ENCODE measurements at places on chromosomes 12 and 14.

DNA sequence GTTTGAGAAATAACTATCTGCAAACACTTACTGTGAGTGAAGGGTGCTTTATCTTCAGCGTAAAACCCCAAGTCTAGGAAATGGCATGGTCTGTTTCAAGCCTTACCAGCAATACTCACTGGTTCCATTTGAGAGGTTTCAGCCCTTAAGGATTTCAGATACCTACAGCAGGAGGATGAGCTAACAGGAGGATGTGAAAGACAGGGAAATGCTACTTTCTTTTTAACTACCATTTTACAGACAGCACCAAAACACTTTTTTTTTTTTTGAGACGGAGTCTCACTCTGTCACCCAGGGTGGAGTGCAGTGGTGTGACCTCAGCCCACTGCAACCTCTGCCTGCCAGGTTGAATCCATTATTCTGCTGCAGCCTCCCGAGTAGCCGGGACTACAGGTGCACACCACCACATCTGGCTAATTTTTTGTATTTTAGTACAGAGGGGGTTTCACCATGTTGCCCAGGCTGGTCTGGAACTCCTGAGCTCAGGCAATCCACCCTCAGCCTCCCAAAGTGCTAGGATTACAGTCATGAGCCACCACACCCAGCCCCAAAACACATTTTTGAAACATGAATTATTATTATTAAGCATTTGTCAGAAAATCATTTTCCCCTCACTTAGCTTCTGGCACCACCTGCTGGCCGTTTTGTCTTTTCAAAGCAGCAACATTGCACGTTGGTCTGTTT is 4.6 kb downstream of the MTRFR start:
- peak; percentile 53 for DNase-seq

DNA sequence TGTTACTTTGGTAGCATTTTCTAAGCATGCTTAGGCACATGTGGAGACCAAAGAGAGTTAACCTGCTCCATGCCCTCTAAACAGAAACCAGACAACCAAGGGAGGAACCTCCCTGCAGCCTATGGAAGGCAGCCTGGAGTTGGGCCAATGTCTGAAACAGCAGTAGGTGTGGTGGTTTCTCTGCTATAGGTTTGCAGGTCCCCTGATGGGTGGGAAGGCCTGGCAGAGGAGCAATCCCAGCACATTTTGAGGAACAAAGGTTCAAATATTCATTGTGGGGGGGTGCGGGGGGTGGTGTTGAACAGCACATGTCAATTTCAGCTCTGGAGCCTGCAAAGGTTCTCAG is 65.4 kb downstream of the DACT1 start:
- DNase-seq = no peak

GRCh38 chr14:62206456-62206855 is 444.2 kb downstream of the SNAPC1 start:
- no peak for DNase-seq

DNA sequence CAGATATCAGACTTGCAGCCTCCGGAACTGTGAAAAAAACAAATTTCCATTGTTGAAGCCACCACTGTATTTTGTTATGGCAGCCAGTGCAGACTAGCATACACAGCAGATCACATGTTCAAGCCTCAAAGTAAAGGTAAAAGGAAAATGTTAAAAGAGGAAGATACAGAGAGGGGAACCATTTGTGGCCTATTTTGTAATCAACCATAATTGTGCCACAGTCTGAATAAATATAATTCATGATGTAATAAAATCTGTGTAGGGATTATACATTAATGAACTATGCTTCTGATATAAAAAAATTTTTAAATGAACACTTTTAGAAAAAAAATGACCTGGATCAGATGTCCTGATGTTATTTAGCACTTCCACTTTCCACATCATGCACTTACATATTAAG is 79.6 kb downstream of the SLC16A7 start:
- DNase-seq = no peak

DNA sequence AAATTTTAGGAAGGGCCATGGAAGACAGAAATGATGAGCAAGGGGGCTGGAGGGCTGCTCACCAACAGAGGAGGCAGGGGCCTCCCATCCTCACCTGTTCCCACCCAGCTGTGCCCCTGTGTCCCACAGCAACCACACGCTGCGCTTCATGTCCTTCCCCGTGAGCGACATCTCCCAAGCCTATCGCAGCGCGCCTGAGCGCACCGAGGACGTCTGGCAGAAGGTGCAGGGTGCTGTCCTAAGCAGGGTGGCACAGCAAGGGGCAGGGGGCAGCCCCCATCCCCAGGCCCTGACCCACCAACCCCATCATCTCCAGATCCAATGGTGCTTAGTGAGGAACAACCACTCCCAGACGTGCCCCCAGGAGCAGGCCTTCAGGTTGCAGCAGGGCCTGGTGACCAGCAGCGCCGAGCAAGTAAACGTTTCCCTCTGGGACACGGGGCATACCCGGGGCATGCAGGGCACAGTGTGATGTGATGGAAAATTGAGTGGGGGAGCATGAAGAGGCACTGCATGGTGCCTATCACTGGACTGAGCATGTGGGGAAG is 8.1 kb downstream of the CARMIL3 start:
- no peak for DNase-seq

DNA sequence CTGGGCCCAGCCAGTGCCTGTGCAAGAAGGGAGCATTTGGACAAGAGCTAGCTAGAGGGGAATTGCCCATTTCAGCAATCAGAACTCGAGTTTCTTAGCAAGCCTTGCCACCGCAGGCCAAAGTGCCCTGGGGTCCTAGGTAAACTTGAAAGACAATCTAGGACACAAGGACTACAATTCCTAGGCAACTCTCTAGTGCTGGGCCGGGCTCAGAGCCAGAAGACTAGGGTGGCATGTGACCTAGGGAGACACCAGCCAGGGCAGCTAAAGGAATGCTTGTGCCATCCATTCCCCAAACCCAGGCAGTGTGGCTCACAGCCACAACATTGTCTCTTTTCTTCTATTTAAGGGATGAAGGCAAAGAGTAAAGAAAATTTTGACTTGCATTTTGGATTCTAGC is 205.0 kb downstream of the BMP4 start:
- DNase-seq = no peak

- no peak for DNase-seq
Measured at GRCh38 chr12:108394196-108394595, 55.1 kb upstream of the CMKLR1 start.

DNA sequence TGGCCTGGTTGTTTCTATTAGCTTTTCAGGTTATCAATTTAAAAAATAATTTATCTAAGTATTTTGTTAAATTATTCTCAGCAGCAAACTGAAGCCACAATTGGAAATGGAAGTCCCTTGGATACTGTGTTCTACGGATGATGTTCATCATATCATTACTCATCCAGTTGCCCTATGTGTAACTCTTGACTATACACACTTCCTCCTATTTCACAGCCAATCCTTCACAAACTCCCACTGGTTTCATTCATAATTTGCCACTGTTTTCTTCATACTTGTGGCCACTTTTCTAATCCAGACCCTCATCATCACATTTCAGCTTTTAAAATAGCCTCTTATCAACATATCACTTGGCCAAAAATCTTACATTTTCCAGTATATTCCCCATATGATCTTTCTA is 84.0 kb downstream of the CATSPERB start:
- no peak for DNase-seq

GRCh38 chr12:82817368-82817767 is 130.7 kb downstream of the TMTC2 start:
- DNase-seq = no peak

DNA sequence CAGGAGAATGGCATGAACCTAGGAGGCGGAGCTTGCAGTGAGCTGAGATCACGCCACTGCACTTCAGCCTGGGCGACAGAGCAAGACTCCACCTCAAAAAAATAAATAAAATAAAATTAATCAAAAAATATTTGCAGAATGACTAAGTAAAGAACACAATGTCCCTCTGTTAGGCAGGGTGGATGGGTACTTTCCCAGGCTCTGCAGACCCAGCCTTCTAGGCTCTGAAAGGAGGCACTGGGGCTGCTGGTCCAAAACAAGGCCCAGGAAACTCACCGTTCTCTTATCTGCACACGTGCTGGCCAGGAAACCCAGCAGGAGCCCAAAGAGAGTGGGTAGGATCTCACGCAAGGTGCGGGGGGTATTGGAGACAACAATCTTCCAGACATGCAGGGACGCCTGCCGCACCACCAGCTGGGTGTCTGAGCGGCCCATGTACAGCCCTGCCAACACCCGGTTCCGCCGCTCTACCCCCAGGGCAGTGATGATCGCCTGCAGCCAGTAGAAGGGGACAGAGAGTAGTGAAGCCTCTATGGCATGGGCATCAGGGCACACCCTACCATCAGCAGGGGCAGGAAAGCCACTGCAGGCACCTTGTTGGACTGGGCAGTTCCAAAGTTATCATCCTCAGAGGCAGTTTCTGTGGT is 25.8 kb upstream of the RAB35 start:
- no peak for DNase-seq

GRCh38 chr12:131506426-131506825 is 204.5 kb upstream of the SFSWAP start:
- DNase-seq = no peak

DNA sequence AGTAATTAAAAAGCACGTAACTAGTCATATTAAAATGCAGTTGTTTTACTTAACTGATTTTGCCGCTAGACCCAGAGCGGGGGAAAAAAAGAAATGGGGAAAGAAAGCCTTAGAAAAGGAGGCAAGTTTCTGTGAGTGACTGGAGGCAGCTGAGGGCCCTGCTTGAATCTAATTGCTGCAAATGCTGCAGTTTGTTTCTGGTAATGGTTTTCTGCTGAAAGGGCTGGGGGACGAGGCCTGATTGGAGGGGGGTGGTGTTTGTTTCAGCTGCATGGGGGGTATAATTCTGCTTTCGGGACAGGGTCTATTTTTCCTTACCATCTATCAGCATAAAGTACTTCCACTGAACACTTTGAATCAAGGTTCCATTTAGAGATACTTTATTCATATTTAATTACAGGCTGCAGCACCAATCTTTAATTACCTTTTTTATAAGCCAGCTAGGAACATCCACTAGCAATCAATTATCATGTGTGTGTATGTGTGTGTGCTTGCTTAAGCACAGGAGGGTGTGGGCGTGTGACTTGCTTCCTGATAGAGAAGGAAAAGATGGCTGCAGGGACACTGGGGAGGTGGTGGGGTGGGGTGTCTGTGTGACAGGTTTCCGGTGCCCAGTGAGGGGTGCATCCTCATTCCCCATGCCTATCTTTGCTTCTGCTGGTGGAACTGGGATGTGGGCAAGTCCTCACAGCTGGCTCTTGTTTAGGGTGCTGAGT is 83.4 kb downstream of the ADCK1 start:
- no peak for DNase-seq

- no peak for DNase-seq
Measured at GRCh38 chr14:104448721-104449120, 130.8 kb upstream of the C14orf180 start.

DNA sequence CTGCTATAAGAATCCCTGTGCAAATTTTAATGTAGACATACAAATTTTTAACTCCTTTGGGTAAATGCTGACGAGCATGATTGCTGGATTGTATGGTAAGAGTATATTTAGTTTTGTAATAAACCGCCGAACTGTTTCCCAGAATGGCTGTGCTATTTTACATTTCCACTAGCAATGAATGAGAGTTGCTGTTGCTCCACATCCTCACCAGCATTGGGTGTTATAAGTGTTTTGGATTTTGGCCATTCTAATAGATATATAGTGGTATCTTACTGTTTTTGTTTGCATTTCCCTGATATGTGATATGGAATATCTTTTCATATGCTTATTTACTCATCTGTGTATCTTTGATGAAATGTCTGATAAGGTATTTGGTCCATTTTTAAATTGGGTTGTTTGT is 23.7 kb downstream of the ETNK1 start:
- DNase-seq = no peak

DNA sequence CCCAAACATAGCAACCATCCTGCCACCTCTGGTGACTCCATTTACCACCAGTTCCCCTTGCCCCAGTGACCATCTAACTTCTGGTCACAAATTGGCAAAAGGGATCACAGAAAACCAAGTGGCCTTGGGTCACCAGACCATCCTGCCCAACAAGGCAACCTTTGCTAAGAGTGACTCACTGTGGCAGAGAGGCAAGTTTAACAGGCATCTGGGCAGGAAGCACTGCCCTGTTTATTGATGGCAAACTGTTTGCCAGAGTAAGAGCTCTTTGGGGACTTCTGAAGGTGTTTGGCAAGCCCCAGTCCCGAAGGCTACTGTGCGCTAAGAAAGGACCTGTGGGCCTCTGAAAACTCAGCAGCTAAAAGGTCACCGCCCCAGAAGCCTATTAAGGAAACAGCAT is 28.2 kb upstream of the TMEM233 start:
- DNase-seq = no peak
